ENCODE measurements at places on chromosomes 12 and 14. TPM values are rescaled to one million over a fixed set of nuclear protein-coding genes. Genes with fewer than 3 reads are reported as not detected.

- no peak overlapping the region for H3K27ac ChIP-seq
- no peaks in the 10 kb centered on the region for H3K27me3 ChIP-seq
- no peak overlapping the region for H3K4me3 ChIP-seq
- no peak for DNase-seq
- H3K4me1 ChIP-seq = no peaks in the 10 kb centered on the region
- peaks cover 22% of the 10 kb centered on the region for H3K36me3 ChIP-seq
Measured at GRCh38 chr12:50992819-50993218, 33.4 kb downstream of the SLC11A2 start.

DNA sequence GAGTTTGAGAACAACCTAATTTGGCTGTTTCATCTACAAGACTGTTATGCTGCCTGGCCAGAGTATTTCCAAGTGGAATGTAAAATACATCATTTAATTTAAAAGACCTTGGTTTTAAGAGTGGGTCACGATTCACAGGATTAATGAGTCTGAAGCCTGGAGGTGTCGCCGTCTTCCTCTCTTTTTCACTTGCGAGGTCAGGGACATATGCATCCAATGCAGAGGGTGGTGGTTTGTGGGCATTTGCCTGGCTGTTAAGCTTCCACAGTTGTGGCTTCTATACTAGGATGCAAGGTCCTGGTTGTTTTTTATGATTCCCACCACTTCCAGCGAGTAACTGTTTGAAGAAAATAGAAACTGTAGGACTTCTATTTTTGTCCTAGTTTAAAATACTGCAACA is 22.8 kb upstream of the RASSF3 start:
- no peak overlapping the region for H3K4me3 ChIP-seq
- H3K36me3 ChIP-seq = no peaks in the 10 kb centered on the region
- no peak overlapping the region for H3K27ac ChIP-seq
- peaks cover 12% of the 10 kb centered on the region for H3K27me3 ChIP-seq
- no peaks in the 10 kb centered on the region for H3K4me1 ChIP-seq
- no peak for DNase-seq

GRCh38 chr14:75092698-75093097 is 23.3 kb downstream of the ZC2HC1C start:
- H3K27ac ChIP-seq = no peak overlapping the region
- H3K27me3 ChIP-seq = no peaks in the 10 kb centered on the region
- DNase-seq = no peak
- no peak overlapping the region for H3K4me3 ChIP-seq
- H3K4me1 ChIP-seq = no peaks in the 10 kb centered on the region
- H3K36me3 ChIP-seq = peaks cover 18% of the 10 kb centered on the region

The SYNDIG1L gene
- not detected for total RNA-seq

GRCh38 chr12:87349681-87350080 is 679.5 kb downstream of the C12orf50 start:
- no peaks in the 10 kb centered on the region for H3K36me3 ChIP-seq
- H3K4me3 ChIP-seq = no peak overlapping the region
- H3K4me1 ChIP-seq = no peaks in the 10 kb centered on the region
- H3K27me3 ChIP-seq = no peaks in the 10 kb centered on the region

GRCh38 chr14:68793734-68794129 is 865 bp upstream of the ZFP36L1 start:
- peaks cover 83% of the 10 kb centered on the region for H3K36me3 ChIP-seq
- H3K27ac ChIP-seq = peak overlapping the region; percentile 81
- no peak for DNase-seq
- peak overlapping the region; percentile 85 for H3K4me3 ChIP-seq
- H3K27me3 ChIP-seq = no peaks in the 10 kb centered on the region

The ANO4 gene
- total RNA-seq = 1.9 TPM

The KRT8 gene
- 2,474 TPM for total RNA-seq

The KCNMB4 gene
- total RNA-seq = 6.4 TPM

Data from Calu3 (cell line).